NCI-H446 treated with DMSO at 0.1 percent for 48 hours (cell line): ENCODE measurements at places on chromosomes 6 and 20.

- no peak for DNase-seq
Observed at GRCh38 chr20:3371754-3372153, 35.7 kb downstream of the DNAAF9 start.

DNA sequence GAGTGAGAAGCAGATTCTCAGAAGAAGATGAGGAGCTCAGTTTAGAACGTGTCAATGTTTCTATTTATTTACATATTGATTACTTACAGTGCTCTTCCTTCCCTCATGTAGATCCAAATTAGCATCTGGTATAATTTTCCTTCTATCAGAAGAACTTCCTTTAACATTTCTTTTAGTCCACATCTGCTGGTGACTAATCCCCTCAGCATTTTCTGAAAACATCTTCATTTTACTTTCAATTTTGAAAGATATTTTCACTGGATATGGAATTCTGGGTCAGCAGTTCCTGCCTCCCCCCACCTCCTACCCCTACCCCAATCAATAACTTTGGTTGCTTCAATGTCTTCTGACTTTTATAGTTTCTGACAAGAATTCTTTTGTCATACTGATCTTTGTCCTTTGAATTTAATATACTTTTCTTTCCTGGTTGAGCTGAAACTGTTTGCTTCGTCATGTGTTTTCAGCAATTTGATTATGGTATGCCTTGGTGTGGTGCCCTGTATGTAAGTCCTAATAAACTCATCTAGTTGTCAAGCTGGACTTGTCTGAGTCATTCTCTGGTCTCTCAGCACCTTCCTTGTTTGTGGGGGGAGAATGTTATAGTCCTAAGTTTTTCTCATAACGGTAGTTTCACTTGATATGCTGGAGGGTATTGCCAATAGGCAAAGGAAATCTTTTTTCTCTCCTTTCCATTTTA is 57.0 kb downstream of the SMPDL3A start:
- no peak for DNase-seq

DNA sequence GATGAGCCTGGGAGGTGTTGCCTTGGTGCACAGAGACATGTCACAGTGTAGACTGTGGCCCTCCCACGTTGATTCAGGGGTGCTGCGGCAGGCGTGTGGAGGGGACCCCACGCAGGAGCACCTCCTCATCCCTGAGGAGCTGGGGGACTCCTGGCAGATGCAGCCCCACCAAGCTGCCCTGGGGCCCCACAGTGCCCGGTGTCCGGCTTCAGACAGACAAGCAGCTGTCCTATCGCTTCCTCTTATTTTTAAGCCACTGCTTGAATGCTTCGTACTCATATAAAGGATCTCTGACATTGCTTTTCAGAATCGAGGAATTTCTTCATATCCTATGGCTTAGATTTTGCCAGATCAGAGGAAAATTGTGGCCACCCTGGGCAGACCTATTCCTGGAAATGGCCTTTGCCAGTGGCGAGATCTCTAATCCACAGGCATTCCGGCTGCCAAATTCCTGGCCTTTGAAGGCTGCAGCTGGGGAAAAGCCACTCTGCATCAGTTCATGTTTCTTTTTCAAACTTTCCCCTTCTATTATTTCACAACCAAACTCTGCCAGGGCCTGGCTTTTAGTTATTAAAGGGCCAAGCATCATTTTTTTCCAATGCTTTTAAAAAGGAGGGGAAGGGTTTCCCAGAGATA is 337.0 kb downstream of the THBS2 start:
- no peak for DNase-seq

DNA sequence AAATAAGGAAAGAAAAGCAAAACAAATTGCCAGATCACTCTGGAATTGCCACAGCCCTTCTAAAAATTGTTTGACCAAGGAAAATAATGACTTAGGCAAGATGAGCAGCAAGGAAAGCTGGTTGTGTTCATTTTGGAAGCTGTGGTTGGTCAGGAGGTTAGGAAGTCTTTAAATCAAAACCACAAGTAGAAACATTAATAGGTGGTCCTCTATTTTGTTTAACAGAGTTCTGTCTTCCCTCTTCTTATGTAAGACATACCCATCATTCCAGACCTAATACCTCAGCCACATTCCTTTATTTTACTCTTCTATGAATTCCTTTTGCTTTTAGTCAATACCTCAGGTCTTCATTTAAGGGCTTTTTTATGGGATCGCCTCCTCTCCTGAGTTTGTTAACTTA is 422.2 kb upstream of the PLCB4 start:
- no peak for DNase-seq

- no peak for DNase-seq
Observed at GRCh38 chr6:96704713-96705112, 132.6 kb downstream of the GPR63 start.

DNA sequence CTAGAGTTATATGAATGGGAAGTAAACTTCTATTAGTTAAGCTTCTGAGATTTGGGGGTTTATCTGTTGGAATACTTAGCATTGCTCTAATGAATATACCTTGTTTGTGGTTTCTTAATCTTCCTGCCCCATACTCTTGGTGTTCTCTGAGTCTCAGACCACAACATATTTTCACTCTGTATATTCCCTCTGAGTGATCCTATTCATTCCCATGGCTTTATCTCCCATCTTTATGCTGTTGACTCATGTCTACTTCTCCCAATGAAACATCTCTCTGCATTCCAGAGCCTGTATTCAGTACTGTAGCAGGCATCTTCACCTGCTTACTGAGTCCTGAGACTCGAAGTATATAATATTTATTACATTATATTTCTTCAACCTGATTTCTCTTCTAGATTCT is 283.7 kb upstream of the MAP3K7 start:
- DNase-seq, result no peak

- no peak for DNase-seq
Observed at GRCh38 chr6:91681296-91681695, 1094.4 kb upstream of the MAP3K7 start.

DNA sequence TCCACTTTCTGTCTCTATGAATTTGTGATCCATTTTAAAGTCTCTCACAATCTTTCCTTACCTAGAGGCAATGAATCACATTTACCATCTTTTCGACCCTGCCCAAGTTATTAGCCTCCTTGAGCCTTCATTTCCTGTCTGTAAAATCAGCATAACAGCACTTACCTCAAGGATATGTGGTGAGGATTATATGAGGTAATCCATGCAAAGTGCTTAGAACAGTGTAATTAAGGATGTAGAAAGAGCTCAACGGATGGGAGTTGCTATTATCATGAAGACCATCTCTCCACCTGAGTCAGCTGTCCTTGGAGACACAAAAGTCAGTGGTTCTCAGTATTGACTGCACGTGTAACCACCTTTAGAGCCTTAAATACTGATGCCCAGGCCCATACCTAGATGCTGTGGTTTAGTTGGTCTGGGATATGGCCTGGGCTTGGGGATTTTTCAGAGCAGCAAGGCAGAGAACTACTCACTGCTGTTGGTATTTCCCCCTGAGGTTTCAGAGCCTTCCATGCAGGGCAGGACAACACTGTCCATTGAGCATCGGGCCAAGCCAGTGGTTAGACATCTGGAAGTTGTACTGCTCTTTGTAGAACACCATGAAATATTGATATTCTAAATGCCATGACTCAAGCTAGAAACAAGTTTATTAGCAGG is 55.8 kb downstream of the LYRM2 start:
- DNase-seq, result no peak

- DNase-seq, result no peak
Observed at GRCh38 chr6:16849280-16849987, 88.2 kb upstream of the ATXN1 start.

GRCh38 chr6:156449128-156449527 is 328.1 kb upstream of the ARID1B start:
- no peak for DNase-seq

GRCh38 chr6:78093906-78094305 is 441.1 kb downstream of the MEI4 start:
- no peak for DNase-seq

DNA sequence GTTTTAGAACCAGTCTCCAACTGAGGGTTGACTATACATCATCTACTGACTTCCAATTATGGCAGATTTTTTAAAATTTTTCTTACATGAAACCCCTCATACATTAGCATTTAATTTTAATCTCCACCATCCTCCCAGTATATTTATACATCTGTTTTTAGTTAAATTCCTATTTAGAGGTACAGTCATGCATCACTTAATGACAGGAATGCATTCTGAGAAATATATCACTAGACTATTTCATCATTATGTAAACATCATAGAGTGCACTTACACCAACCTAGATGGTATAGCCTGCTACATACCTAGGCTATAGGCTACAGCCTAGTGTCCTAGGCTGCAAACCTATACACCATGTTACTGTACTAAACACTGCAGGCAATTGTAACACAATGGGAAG is 316.7 kb upstream of the MARCKS start:
- no peak for DNase-seq

GRCh38 chr6:16163066-16163465 is 34.2 kb downstream of the MYLIP start:
- DNase-seq, result no peak

- DNase-seq, result no peak
Observed at GRCh38 chr6:126807876-126808275, 310.6 kb upstream of the RSPO3 start.

DNA sequence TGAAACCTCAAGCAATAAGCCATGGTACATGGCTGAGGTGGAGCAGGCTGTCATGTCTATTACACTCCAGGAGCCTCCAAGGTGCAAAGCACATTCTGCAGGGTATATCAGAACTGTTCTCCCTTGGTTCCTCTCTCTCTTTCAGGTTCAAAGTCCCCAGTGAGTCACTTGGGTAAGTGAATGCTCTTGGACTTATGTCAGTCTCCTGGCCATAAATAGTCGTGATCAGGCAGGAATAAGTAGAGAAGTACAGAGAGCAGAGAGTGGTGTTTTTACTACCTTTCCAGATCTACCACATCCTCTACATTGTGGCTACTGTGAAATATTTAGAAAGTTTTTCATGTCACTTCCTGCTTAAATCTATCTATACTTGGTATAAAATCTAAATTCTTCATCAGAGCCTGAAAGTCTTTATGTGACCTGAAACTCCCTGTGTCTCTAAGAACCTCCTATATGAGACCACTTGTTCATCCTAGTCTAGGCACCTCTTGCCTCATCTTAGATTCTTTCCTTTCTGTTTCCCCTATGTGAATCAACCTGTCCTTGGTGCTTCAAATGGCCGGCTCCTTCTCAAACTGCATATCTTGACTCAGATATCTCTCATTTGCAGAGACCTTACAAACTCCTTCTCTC is 1077.6 kb upstream of the MAP3K7 start:
- no peak for DNase-seq

DNA sequence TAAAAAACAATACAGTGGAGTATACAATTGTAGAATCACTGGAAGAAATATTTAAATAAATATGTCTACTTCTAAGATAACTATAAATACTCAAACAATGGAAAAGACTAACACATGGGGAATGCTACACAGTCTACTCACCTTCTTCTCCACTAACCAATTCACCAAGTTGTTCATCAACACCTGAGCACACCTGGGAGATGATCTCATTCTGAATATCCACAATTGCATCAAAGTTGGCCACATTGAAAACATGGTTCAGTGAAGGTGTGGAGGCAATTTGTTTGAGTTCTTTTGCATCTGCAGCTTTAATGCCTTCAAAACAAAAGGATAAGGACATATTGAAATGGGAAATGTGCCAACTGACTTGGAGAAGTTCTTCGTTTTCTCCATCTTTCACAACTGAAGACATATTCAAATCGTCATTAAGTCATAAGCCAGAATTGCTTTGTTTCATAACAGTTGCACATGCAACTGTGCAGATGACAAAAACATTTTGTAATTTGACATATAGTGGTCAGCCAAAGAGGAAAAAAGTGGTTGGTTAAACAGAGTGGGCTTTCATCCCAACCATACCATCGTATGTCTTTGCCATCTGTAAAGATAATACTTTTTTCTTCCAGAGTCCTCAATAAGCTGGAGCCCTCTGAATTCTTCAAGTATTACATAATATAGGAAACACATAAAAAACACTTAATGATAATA is 17.5 kb downstream of the COL12A1 start:
- no peak for DNase-seq
